ENCODE measurements at places on chromosomes 13 and 19.

DNA sequence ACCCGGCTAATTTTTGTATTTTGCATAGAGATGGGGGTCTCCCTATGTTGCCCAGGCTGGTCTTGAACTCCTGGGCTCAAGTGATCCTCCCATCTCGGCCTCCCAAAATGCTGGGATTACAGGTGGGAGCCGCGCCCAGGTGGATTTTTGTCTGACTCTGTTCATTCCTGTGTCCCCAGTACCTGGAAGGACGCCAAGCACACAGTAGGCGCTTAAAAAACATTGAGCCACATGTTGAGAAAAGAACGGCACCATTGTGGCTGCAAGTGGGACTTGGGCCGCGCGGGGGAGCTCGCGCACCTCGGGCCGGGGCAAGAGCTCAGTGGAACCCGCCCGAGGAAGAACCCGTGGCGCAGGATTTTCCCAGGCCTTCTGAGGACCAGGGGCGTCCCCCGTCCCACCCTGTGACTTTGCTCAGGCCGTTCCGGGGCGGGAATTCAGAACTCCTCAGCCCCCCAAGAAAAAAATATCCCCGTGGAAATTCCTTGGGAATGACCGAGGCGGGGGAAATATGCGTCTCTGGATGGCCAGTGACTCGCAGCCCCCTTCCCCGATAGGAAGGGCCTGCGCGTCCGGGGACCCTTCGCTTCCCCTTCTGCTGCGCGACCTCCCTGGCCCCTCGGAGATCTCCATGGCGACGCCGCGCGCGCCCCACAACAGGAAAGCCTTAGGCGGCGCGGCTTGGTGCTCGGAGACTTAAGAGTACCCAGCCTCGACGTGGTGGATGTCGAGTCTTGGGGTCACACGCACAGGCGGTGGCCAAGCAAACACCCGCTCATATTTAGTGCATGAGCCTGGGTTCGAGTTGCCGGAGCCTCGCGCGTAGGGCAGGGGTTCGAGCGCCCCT, 1.4 kb upstream of the ICAM1 start:
- DNase-seq: peak; percentile 63

- DNase-seq: no peak
Observed at GRCh38 chr13:106373989-106374572, 161.4 kb downstream of the EFNB2 start.

GRCh38 chr19:5993201-5993600, 15.3 kb upstream of the RANBP3 start:
- no peak for DNase-seq

DNA sequence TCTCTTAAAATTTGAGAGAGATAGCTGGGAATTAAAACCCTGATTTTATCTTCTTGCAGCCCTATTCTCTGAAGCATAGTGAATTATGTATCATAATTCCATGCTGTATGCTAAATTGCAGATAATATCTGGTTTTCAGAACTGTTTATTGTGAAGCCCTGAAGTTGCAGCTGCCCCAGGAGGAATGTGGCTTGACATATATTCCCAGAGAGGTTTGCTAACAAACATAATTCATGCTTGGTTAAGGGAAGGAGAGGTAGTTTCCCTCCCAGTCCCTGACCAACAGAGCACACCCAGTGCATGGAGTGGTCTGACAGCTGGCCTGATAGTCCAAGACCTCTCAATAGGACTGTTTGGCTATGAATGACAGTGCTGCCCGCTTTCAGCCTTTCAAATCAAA, 500.6 kb upstream of the MIR17HG start:
- no peak for DNase-seq

- DNase-seq: no peak
Observed at GRCh38 chr13:76245920-76246319, 609.8 kb downstream of the LMO7 start.

DNA sequence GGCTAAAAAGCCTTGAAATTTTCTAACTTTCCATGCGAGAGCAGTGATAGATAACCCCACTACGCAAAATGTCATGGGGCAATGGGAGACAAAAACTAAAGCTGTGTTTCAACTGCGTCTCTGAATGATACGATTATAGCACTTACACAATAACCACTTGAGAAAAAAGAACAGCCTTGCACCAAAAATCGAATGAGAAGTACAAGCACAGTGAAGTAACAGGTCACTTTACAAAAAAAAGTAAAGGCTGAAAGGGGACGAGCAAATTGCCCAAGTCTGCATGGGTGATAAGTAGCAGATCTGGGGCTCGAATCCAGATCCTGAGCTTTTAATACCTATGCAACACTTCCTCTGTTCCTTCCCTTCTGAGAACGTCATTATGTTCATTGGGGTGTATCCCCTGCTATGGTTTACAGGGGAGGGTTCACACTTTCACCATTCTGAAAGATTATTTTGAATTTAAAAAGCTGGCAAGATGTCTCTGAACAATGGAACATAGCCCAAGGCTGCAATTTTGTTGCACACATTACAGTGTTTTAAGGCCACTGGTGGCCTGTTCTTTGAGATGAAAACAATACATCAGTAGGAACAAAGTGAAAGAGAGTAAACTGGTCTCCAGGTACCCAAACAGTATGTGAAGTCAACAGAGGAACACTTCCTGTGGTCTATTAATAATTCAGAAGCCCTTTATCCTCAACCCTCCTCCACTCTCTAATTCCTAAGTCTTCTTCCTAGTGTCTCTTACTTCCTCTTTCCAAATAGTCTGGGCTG, 3.2 kb downstream of the CPB2 start:
- DNase-seq: no peak

- no peak for DNase-seq
Observed at GRCh38 chr13:113991676-113992179, 17.9 kb upstream of the C13orf46 start.

DNA sequence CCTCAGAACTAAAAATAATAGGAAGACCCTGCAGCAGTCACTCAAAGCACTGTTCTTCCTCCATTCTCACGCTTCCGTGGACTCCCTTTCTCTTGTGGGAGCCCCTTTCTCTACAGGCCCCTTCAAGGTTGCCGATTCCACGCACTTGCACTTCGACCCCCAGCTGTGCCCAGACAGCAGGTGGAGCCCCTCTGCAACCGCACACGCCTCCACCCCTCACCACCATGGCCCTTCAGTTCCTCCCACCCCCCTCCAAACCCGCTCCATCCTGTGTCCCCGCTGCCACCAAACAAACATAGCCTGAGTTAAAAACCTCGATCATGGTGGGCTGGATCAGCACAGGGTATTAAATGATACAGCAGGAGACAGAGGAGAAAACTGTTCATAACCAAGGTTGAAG, 102.6 kb downstream of the STK24 start:
- no peak for DNase-seq

- DNase-seq: no peak
Observed at GRCh38 chr19:2455851-2456570, 748 bp downstream of the LMNB2 start.

- no peak for DNase-seq
Observed at GRCh38 chr19:18746401-18747325, 44.4 kb downstream of the COMP start.

GRCh38 chr13:31072041-31072440, 89.7 kb downstream of the HSPH1 start:
- DNase-seq: no peak

GRCh38 chr13:35702316-35702715, 225.8 kb upstream of the MAB21L1 start:
- no peak for DNase-seq

All from A549 (cell line).